ENCODE measurements at places on chromosomes 7 and 10. TPM values are rescaled to one million over a fixed set of nuclear protein-coding genes. Genes with fewer than 3 reads are reported as not detected.

The PTPN20 gene
- 0.74 TPM for total RNA-seq

The DYDC2 gene
- total RNA-seq, result not detected

The SEMA4G gene
- total RNA-seq, result 1.4 TPM

The CYP26A1 gene
- total RNA-seq, result not detected

Measured in mesenteric fat pad (tissue), 1 donor.